ENCODE measurements at places on chromosomes 12 and 14.

DNA sequence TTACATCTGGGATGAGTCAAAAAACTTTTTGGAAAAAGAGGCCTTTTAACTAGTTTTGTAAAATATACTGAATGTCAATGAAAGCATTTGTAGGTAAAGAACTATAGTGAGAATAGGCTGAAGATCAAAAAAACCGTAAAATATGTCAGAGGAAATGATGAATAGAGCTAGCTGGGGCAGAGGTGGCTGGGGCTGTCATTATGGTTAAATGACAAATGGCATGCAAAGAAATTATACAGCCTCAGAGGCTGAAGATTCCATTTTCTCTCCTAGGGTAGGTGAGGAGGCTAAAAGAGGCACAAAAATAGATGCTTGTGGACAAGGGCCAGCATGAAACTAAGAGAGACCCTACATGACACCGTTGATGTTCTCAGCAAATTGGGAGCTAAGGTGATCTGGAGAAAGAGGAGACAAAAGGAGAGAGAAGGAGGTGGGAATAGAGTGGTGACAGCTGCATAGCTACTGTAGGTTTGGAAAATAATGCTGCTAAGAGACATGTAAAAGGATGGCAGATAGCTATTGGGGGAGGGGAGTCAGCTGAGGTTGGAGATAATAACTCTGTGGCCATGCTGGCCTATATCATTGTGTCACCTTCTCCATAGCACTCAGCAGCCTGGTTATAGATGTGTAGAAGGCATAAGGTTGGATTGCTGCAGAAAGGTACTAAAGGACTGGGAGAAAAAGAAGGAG is 63.8 kb downstream of the ABCC9 start:
- DNase-seq: no peak

DNA sequence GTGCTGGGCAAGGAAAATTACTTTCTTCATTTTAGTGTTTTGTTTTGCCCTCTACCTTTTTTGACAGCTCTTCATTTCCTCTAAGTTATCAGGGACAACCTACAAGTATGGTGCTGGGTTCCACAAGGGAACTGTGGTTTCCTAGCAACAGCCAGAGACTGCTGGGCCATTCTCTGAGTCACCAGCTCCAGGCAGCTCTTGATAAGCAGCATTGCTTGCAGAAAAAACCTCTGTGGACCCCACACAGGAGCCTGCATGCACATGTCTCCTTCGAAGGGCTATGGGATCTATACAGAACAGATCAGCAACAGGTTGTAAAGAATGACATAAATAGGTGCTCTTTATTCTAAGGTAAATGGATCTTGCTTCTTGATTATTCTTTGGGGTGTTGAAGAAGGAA is 81.0 kb upstream of the CCDC196 start:
- DNase-seq: no peak

DNA sequence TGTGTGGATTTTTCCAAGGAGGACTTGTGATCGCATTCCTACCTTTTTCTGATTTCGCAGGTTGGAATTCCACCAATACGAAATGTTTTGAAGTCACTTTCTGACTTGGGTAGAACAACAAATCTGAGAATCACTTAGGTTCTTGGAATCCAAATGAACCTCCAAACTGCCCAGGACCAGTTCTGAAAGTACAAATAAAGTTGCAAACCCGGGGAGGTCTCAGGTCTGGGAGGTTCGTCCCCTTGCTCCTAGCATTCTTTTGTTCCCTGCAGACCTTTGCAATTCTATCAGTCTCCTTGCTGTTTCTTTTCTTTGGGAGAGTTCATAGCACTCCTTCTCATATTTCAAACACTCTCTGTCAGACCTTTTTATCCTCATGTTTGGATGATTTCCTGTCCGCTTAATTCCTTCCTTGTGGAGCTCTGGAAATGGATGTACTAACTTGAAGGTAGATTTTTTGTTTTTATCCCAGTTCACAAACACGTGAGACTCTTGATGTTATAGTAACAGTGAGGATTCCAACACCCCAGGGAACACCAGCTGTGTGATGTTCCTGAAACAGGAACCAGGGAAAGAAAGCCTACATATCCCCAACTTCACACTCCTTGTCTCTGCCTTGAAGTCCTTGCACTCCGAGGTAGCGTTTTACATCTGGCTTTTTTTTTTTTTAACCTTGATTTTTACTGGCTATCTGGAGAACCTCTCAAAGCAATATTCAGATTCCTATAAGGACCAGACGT is 70.6 kb downstream of the TMEM132C start:
- DNase-seq: no peak

DNA sequence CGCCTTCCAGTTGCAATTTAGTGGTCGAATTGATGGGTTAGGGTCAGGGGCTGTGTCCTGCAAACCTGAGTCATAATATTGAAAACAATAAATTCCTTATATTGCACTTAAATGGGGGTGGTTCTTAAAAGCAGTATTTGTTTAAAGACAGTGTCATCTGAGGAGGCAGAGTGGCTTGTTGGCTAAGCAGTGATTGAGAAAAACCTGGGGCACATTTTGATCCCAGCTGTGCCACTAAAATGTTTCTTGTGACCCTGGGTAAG is 48.4 kb downstream of the FBXW8 start:
- DNase-seq: no peak

GRCh38 chr14:53683229-53683628 is 273.4 kb downstream of the BMP4 start:
- DNase-seq: no peak

DNA sequence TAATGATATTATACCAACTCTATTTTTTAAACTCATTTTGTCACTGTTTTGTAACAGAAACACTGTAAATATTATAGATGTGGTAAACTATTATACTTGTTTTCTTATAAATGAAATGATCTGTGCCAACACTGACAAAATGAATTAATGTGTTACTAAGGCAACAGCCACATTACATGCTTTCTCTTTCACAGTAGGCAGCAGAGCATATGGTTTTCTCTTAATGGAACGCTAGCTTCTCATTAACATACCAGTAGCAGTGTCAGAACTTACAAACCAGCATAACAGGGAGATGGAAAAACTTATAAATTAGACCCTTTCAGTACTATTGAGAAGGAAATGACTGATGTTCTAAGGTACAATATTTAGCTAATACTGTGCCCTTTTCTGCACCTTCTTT is 398.8 kb downstream of the PRKD1 start:
- DNase-seq: no peak

DNA sequence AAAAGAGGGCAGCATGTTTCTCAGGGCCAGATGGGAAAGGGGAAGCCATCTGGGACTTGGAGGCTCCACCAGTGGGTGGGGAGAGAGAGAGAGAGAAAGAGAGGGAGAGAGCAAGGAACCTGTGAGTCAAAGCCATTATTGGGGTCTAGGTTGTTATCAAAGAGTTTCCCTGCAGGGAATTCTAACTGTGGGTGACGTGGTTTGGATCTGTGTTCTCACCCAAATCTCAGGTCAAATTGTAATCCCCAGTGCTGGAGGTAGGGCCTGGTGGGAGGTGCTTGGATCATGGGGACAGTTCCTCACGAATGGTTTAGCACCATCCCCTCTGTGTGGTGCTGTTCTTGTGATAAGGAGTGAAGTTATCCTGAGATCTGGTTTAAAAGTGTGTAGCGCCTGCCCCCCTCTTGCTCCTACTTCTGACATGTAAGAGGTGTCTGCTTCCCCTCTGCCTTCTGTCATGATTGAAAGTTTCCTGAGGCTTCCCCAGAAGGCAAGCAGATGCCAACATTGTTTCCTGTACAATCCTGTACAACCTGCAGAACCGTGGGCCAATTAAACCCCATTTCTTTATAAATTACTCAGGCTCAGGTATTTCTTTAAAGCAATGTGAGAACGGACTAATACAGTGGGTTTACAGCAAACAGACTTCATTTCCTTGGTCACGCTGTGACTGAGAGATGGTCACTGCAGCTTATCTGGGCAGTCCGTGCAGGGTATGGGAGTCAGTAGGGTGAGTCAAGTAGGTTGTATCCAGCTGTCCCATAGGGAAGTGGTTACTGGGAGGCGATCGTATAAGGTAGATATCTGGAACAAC is 52.4 kb downstream of the CCDC91 start:
- no peak for DNase-seq

DNA sequence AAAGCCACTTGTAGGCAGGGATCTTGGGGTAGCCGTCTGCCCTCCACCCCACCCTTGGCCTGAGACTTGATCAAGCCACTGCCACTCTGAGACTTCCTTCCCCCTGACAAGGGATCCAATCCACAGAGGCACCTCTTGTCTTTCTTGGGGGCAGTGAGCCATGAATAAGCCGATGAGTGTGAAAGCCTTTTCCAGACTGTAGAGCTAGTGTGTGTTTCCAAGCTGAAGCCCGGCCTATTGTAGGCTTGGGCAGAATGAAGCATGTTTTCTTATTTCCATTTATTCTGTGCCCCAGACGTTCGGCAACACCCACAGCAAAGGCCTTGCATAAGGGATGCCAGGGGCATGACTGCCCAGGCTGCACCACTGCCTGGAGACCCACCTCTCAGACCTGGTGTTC is 991.6 kb downstream of the BCL11B start:
- no peak for DNase-seq

DNA sequence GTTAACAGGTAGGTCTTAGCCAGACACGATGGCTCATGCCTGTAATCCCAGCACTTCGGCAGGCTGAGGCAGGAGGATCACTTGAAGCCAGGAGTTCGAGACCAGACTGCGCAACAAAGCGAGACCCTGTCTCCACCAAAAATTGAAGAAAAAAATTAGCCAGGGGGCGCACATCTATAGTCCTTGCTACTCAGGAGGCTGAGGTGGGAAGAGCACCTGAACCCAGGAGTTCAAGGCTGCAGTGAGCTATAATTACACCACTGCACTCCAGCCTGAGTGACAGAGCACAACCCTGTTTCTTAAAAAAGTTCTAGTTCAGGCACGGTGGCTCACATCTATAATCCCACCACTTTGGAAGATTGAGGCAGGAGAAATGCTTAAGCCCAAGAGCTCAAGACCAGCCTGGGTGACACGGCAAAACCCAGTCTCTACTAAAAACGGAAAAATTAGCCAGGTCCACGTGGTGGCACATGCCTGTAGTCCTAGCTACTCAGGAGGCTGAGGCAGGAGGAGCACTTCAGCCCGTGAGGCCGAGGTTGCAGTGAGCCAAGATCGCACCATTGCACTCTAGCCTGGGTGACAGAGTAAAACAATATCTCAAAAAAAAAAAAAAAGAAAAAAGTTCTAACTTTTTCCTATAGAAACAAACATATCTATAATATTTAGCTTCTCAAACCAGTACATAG is 9.1 kb downstream of the BAZ1A start:
- no peak for DNase-seq
